Nephron progenitor cell (in vitro differentiated cells): ENCODE measurements at places on chromosomes 3 and 15.
A peak's percentile ranks its signal among the peaks of the same experiment; 100 is the strongest.

DNA sequence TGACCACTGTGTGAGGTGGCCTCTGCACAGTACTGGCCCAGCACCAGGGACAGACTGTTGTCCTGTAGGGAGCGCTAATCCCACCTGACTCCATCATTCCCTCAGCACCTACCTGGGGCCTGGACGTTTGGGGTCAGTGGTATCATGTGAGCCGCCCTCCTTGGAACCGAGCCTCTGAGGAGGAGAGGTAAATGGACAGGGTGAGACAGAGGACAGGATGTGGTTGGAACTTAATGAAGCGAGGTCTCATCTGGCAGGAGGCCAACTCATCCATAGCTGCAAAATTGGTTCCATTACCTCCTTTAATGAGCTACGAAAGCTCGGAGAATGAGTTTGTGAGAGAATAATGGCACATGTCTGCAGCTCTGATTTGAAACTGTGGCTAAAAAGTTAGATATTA, 13.9 kb downstream of the MAPKAPK3 start:
- DNase-seq, result no peak
- H3K36me3 ChIP-seq, result no peaks in the 10 kb centered on the region
- peaks cover 10% of the 10 kb centered on the region for H3K27me3 ChIP-seq
- no peak overlapping the region for H3K4me3 ChIP-seq
- H3K27ac ChIP-seq, result peak overlapping the region; percentile 54

GRCh38 chr3:112293368-112294321, at the start of gene SLC9C1:
Gene SLC9C1 (minus strand): TSS chr3:112294216. CDS start chr3:112286791, 7,425 bp downstream.
- H3K27ac ChIP-seq, result peak within 1 kb of the TSS; percentile 37
- peak; percentile 28 for DNase-seq
- H3K4me1 ChIP-seq, result peaks cover 24% of the 10 kb centered on the region
- peak within 1 kb of the TSS; percentile 67 for H3K4me3 ChIP-seq
- H3K27me3 ChIP-seq, result peaks cover 2% of the 10 kb centered on the region
- peaks cover 15% of the 10 kb centered on the region for H3K36me3 ChIP-seq

- no peaks in the 10 kb centered on the region for H3K36me3 ChIP-seq
- H3K4me1 ChIP-seq, result peaks cover 12% of the 10 kb centered on the region
- H3K27me3 ChIP-seq, result peaks cover 3% of the 10 kb centered on the region
- no peak for DNase-seq
- no peak overlapping the region for H3K4me3 ChIP-seq
- no peak overlapping the region for H3K27ac ChIP-seq
Measured at GRCh38 chr3:63685340-63685739, 32.9 kb downstream of the SNTN start.

- H3K36me3 ChIP-seq, result no peaks in the 10 kb centered on the region
- H3K27me3 ChIP-seq, result peaks cover 4% of the 10 kb centered on the region
- no peak for DNase-seq
- H3K4me3 ChIP-seq, result no peak overlapping the region
- H3K4me1 ChIP-seq, result peaks cover 4% of the 10 kb centered on the region
Measured at GRCh38 chr3:132255041-132255745, 62.0 kb upstream of the ACP3 start.

DNA sequence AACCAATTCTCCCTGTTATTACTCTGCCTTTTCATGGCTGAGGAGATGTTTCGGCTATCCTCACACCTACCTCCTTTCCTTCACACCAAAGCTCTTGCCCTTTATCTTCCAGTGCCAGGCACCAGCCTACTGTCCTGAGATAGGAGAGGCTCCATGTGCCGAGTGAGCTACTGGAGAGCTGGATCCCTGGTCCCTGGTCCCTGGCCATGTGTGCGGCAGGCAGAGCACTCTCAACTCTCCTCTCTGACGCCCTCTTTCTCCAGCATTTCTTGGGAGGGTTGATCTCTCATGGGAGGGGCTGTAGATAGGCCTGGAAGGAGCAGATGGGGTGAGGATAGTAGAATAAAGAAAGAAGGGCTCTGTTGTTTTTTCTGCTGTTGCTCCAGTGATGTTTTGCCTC, 277.1 kb upstream of the UMPS start:
- DNase-seq, result no peak
- H3K4me3 ChIP-seq, result no peak overlapping the region
- H3K36me3 ChIP-seq, result peaks cover 87% of the 10 kb centered on the region
- H3K27ac ChIP-seq, result no peak overlapping the region

DNA sequence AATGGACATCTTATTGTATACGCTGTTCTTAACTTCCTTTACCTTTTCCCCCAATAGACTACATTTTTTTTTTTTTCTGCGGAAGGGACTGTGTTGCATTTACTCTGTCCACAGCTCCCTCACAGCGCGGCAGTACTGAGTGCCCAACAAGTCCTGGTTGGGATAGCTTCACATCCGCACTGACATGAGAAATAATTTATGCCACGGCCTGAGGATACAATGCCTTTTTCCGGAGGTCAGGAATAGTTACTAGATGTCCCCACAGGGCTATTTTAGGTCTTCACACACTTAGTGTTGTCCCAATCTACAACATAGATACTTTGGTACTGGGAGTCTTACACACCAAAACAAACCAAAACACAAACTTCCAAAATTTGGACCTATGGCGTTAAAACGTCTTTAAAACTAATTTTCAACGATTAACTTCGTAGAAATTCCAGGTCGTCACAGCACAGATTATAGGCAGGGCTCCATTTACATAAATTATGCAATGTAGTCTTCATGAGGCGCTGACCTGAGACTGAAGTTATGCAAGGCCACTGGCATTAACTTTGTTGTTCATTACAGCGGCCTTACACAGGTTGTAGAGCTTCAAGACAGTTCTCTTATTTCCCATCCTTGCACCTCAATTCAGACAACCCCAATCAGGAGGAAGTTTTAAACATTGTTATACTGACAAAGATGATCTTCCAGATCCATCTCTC, 989 bp upstream of the PPIB start:
- H3K36me3 ChIP-seq, result peaks cover 11% of the 10 kb centered on the region
- no peak for DNase-seq
- H3K4me1 ChIP-seq, result peaks cover 34% of the 10 kb centered on the region
- H3K27ac ChIP-seq, result peak overlapping the region; percentile 87
- H3K4me3 ChIP-seq, result peak overlapping the region; percentile 83

DNA sequence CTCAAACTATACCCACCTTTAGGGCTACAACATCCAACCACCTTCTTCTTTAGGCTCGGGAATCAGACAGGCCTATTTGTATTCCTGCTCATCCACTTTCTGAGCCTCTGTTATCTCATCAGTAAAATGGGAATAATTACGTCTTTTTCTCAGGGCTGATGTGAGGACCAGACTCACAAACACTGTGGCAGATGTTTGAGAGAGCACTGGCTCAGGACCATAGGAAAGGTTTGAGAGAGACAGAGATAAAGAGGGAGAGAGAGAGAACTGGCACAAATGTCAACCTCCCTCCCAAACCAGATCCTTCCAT, 4.8 kb upstream of the DAPK2 start:
- no peak for DNase-seq
- H3K4me3 ChIP-seq, result no peak overlapping the region
- H3K27me3 ChIP-seq, result peaks cover 34% of the 10 kb centered on the region
- no peak overlapping the region for H3K27ac ChIP-seq
- H3K4me1 ChIP-seq, result peaks cover 37% of the 10 kb centered on the region
- H3K36me3 ChIP-seq, result no peaks in the 10 kb centered on the region

GRCh38 chr3:128329491-128330213, 137.0 kb downstream of the DNAJB8 start:
- peaks cover 7% of the 10 kb centered on the region for H3K4me1 ChIP-seq
- H3K4me3 ChIP-seq, result no peak overlapping the region
- peaks cover 70% of the 10 kb centered on the region for H3K27me3 ChIP-seq

GRCh38 chr15:85785887-85786780, 8.6 kb downstream of the KLHL25 start:
- peaks cover 75% of the 10 kb centered on the region for H3K4me1 ChIP-seq
- H3K36me3 ChIP-seq, result peaks cover 16% of the 10 kb centered on the region
- H3K27ac ChIP-seq, result peak overlapping the region; percentile 90
- no peak for DNase-seq
- H3K4me3 ChIP-seq, result peak overlapping the region; percentile 4
- no peaks in the 10 kb centered on the region for H3K27me3 ChIP-seq

DNA sequence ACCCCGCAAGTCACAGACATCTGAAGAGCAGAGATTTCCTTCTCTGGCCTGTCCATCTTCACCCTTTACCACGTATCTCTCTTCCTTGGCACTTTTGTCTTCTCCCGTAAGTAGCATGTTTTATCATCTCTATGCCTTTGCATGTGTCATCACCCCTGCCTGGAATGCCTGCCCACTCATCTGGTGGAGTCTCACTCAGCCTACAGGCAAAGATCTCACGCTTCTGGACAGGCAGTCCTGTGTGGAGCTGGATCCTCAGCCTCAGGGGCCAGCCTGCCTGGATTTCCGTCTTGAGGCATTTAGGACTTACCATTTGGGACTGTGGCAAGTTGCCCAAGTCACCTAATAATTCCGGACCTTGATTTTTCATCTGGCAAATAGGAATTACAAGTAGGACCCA, 114.3 kb upstream of the CACNA2D3 start:
- H3K36me3 ChIP-seq, result no peaks in the 10 kb centered on the region
- DNase-seq, result no peak
- no peak overlapping the region for H3K27ac ChIP-seq
- peaks cover 29% of the 10 kb centered on the region for H3K4me1 ChIP-seq
- no peak overlapping the region for H3K4me3 ChIP-seq
- peaks cover 3% of the 10 kb centered on the region for H3K27me3 ChIP-seq

GRCh38 chr3:21274079-21274571, 476.9 kb downstream of the ZNF385D start:
- DNase-seq, result no peak
- H3K27me3 ChIP-seq, result no peaks in the 10 kb centered on the region
- H3K27ac ChIP-seq, result no peak overlapping the region
- no peaks in the 10 kb centered on the region for H3K36me3 ChIP-seq
- H3K4me3 ChIP-seq, result no peak overlapping the region

- no peaks in the 10 kb centered on the region for H3K36me3 ChIP-seq
- H3K27ac ChIP-seq, result no peak overlapping the region
- no peak for DNase-seq
- H3K4me1 ChIP-seq, result peaks cover 4% of the 10 kb centered on the region
Measured at GRCh38 chr3:156071031-156071430, 49.3 kb upstream of the KCNAB1 start.

- H3K36me3 ChIP-seq, result peaks cover 4% of the 10 kb centered on the region
- peak overlapping the region; percentile 11 for H3K4me3 ChIP-seq
- peaks cover 20% of the 10 kb centered on the region for H3K27me3 ChIP-seq
- peaks cover 41% of the 10 kb centered on the region for H3K4me1 ChIP-seq
Measured at GRCh38 chr3:43693594-43693993, 2.9 kb downstream of the ABHD5 start.

DNA sequence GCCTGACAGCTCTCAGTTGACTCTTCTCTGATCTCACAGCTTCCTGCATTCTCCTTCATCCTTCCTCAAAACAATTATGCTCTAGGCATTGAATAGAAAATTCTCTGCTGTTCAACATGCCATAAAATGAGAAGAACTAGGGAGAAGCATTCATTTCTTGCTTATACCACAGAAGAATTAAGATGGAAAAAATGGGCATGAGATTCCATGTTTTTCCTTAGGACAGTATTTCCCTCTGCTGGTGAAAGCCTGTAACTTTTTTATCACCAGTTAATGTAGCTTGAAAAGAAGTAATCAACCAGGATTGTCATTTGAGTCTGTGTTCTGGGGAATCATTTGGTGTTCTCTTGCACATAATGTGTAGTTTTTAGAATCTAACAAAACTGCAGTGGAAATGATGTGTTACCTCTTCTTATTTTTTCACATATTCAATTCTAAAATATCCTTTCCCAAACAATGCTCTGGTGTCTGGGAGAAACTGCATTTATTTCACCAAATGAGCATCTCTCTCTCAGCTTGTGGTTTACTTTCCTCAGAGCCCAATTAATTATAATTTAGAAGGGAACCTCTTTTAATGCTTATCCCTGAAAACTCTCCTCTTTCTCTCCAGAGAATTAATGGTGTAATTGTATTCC, 92.8 kb upstream of the DCBLD2 start:
- DNase-seq, result no peak
- peaks cover 4% of the 10 kb centered on the region for H3K27me3 ChIP-seq
- no peak overlapping the region for H3K27ac ChIP-seq
- H3K36me3 ChIP-seq, result no peaks in the 10 kb centered on the region
- H3K4me1 ChIP-seq, result no peaks in the 10 kb centered on the region

GRCh38 chr3:139540651-139541531, 1.3 kb upstream of the RBP1 start:
- H3K4me3 ChIP-seq, result peak overlapping the region; percentile 89
- DNase-seq, result no peak
- H3K4me1 ChIP-seq, result peaks cover 63% of the 10 kb centered on the region
- peaks cover 41% of the 10 kb centered on the region for H3K36me3 ChIP-seq

DNA sequence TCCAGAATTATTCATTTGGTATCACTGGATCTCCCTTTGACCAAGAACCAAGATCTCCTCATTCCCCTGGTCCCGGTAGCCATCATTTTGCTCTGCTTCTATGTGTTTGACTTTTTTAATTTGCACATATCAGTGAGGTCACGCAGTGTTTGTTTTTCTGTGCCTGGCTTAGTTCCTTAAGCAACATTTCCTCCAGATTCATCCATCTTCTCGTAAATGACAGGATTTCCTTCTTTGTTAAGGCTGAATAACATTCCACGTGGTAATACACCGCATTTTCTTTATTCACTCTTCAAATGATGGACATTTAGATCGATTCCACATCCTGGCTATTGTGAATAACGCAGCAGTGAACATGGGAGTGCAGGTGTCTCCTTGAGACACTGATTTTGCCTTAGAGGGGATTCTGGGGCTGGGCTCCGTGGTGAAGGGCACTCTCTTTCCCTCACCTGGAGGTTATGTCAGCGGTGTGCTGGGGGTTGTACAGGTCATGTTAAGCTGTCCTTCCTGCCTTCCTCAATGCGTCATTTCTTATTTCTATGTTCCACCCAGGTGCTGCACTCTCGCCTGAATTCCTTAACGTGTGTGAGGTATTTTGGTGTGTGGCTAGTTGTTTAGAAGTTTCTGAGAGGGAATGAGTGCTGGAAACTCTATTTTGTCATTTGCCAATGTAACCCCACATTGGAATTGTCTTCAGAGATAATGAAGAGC, 212.2 kb downstream of the LPP start:
- no peak overlapping the region for H3K4me3 ChIP-seq
- peak overlapping the region; percentile 74 for H3K27ac ChIP-seq
- H3K36me3 ChIP-seq, result peaks cover 4% of the 10 kb centered on the region
- no peak for DNase-seq

DNA sequence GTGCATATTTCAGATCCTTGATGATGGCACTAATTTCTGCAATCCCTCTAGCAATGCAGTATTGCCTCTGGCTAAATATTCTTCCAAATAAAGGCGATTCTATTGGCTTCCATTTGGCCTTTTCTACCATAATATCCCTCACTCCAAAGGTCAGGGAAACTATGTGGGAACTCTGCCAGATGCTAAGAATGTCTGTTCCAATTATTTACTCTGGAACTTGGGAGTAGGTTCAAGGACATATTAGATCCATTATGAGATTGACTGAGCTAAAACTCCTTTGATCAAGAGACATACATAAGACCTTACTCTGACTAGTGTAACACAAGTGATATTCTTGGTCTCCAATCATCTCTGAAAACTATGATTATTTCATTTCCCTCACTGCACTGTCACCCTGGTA, 674.5 kb upstream of the NECTIN3 start:
- no peak overlapping the region for H3K4me3 ChIP-seq
- H3K4me1 ChIP-seq, result no peaks in the 10 kb centered on the region
- H3K27ac ChIP-seq, result no peak overlapping the region
- peaks cover 4% of the 10 kb centered on the region for H3K36me3 ChIP-seq

- H3K4me1 ChIP-seq, result no peaks in the 10 kb centered on the region
- H3K4me3 ChIP-seq, result no peak overlapping the region
- no peaks in the 10 kb centered on the region for H3K27me3 ChIP-seq
- no peak overlapping the region for H3K27ac ChIP-seq
- DNase-seq, result no peak
Measured at GRCh38 chr3:180278583-180279188, 241.9 kb upstream of the PEX5L start.

GRCh38 chr15:39108021-39108420, 472.9 kb upstream of the THBS1 start:
- no peaks in the 10 kb centered on the region for H3K4me1 ChIP-seq
- DNase-seq, result no peak
- peaks cover 3% of the 10 kb centered on the region for H3K27me3 ChIP-seq
- H3K27ac ChIP-seq, result no peak overlapping the region
- H3K36me3 ChIP-seq, result no peaks in the 10 kb centered on the region
